Testis (tissue), 5 donors: ENCODE measurements at places on chromosomes 16 and 17.

DNA sequence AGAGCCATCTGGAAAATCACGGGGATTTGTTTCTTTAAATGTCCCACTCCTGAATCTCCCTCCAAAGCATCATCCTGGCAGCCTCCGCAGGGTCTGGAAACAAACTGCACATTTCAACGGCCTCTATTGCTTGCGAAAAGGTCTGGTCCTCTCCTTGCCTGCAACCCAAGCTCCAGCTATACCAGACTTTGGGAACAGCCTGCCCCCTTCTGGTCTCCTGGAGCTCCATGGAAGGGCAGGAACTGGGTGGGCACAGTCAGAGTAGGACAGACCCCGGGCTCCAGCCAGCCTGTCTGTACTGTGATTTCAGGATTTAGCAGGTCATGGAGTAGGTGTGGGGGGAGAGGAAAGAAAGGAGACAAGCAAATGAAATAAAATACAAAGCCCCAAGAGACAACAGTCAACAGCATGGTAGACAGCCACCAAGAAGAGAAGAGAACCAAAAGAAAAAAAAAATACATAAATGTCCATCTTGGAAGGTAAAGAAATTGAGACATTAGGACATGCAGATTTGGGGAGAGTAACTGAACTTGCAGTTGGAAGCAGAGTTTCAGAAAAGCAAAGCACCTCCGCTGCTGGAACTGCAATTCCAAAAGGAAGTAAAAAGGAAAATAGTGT, 2.7 kb downstream of the XYLT1 start:
- H3K27me3 ChIP-seq = no peaks in the 10 kb centered on the region
- no peaks in the 10 kb centered on the region for H3K36me3 ChIP-seq
- peaks cover 9% of the 10 kb centered on the region for H3K4me1 ChIP-seq
- peak overlapping the region; percentile 50 for H3K27ac ChIP-seq

DNA sequence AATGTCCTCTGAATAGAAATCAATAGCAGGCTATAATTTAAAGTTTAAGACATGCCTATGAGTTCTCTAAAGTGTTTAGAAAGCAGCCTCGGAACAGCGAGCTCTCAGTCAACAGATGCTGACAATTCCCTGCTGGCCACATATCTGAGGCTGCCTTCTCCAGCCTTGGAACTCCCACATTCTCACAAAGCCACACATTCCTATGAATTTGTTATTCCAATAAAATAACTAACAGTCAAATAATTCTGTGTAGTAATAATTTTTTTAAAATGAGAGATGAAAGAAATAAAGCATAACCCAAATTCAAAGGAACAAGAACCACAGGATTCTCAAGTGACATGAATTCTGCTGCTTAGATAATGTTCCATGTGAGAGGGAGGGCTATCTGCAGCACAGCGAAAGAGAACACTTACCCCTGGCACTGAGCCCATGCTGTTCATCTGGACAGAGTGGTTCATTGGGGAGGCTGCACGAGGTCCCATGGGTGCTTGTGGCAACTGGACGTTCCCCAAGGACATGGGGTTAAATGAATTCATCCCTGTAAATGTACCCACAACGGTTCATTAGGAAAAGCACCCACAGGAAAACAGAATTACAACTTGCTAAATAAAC, 56.9 kb upstream of the TRAP1 start:
- no peak overlapping the region for H3K27ac ChIP-seq
- H3K4me3 ChIP-seq = no peak overlapping the region
- H3K27me3 ChIP-seq = no peaks in the 10 kb centered on the region

GRCh38 chr16:9738690-9739089, 443.5 kb downstream of the GRIN2A start:
- DNase-seq = no peak
- H3K27me3 ChIP-seq = no peaks in the 10 kb centered on the region
- H3K27ac ChIP-seq = no peak overlapping the region
- H3K4me3 ChIP-seq = no peak overlapping the region
- no peaks in the 10 kb centered on the region for H3K36me3 ChIP-seq

GRCh38 chr16:23385441-23385840, 67.5 kb downstream of the COG7 start:
- H3K4me1 ChIP-seq = no peaks in the 10 kb centered on the region
- DNase-seq = no peak
- no peaks in the 10 kb centered on the region for H3K36me3 ChIP-seq

- H3K27me3 ChIP-seq = no peaks in the 10 kb centered on the region
- no peak overlapping the region for H3K27ac ChIP-seq
- DNase-seq = no peak
- no peaks in the 10 kb centered on the region for H3K36me3 ChIP-seq
These were observed 8.3 kb downstream of the FLII start for GRCh38 chr17:18250259-18250658.

DNA sequence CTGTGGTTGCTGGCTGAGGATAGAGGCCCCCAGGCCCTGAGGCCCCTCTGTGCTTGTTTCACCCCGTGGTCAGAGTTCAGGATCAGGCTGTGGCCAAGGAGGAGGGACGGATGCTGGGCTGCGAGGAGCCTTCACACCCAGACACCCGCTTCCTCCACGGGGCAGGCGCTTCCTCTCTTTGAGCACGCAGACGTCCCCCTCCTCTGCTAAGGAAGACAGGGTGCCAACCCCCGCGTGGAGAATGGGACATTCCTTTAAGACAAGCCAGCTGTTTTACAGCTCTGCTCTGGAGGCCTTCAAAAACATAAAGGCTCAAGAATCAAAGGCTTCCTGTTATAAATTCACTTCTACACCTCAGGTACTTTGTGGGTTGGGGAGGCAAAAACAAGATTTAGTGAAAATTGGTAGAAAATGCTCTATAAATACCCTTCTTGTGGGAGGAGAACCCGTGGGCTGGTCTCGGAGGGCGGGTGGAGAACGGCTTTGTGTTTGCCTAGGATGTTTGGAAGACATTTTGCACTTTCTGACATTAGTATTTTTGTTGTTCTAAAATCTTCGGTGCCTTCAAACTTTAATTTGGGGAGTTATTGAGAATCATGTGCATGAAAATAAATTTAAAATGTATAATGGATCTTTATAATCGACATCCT, 60.8 kb upstream of the FOXF1 start:
- no peak overlapping the region for H3K27ac ChIP-seq
- H3K4me1 ChIP-seq = no peaks in the 10 kb centered on the region
- no peaks in the 10 kb centered on the region for H3K36me3 ChIP-seq
- DNase-seq = no peak
- H3K27me3 ChIP-seq = no peaks in the 10 kb centered on the region
